CD4-positive, alpha-beta memory T cell (primary cell): ENCODE measurements at places on chromosomes 6 and 20. TPM values are rescaled to one million over a fixed set of nuclear protein-coding genes. Genes with fewer than 3 reads are reported as not detected.

The PANK2 gene
- 71.4 TPM for total RNA-seq

The NINL gene
- total RNA-seq: 3.4 TPM

GRCh38 chr6:140744659-140745320 lies 1370.3 kb upstream of the CITED2 start:
- no peak for DNase-seq

- DNase-seq: no peak
Observed at GRCh38 chr6:70082830-70083229, 216.5 kb downstream of the COL19A1 start.

The PTK6 gene
- total RNA-seq: not detected

- no peak for DNase-seq
Observed at GRCh38 chr6:149751239-149751638, 1.7 kb downstream of the PCMT1 start.

DNA sequence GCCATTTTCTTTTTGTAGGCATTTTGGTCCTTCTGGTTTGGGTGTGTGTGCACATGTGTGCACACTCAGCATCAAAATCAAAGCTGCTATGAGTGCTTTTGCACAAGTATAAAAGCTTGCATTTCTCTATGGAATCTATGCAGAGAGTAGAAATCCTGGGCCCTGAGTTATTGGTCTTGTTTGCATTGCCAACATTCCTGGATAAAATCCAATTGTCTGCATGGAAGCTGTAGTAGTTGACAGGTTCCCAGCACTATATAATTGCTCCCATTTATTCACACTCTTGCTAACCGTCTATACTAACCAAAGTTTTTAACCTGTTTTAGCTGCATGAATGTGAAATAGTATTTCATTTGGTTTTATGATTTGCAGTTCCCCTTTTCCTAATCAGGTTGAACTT lies 277.0 kb downstream of the FOXA2 start:
- no peak for DNase-seq

The ECT2L gene
- total RNA-seq: not detected

The SLC22A23 gene
- total RNA-seq: 7.9 TPM

- DNase-seq: no peak
Observed at GRCh38 chr6:37977715-37978114, 158.2 kb downstream of the ZFAND3 start.
